ENCODE measurements at places on chromosomes 4 and X.

DNA sequence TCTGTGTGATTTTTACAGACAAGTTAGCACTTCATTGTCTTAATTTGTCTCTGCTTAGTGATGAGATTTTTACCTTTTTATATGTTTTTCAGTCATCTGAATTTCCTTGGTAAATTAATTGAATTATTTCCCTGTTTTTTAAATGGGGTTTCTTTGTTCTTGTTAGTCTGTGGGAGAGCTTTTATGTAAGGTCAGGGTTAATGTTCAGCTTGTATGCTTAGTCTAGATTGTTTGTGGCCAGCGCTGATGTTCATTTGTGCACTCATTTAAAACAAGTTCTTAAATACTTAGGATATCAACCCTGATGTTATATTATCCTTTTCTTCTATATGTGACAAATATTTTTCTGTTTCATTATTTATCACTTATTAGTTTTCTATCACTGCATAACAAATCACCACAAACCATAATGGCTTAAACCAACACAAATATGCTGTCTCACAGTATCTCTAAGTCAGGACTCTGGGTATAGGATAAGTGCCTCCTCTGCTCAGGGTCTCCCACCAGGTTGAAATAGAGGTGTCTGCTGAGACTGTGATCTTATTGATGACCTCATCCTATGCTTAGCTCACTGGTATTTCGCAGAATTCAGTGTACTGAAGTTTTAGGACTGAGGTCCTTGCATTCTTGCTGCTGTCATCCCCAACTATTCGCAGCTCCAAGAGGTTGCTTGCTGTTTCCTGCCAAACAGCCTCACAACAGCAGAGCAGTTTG is 53.2 kb downstream of the ATP10D start:
- DNase-seq, result no peak

DNA sequence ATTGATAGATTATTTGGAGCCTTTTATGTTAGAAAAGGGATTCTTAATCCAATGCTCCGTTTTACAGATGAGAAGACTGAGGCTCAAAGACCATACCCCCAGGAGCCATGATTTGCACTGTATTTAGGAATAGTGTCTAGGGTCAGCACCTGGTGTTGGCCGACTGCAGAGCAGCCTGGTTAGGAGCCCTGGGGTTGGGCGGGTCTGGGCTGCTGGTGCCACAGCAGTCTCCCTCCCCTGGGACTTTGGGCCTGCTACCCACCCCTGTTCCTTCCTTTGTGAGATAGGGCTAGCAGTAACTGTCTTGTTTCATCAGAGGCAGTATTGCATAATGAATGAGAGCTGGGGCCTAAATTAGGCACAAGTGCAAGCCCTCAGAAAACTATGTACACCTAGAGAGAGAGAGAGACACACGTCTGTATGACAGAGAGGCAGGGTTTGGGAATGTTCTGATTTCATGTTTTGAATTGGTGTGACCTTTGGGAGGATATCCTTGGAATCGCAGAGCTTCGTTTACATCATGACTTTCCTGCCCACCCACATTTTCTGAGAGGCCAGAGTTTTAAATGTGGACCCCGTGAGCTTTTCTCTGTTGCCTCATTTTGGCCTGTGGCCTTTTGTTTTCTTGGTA is 111.7 kb downstream of the PTTG2 start:
- DNase-seq, result no peak

GRCh38 chr4:38560768-38561558 is 103.0 kb upstream of the KLF3 start:
- peak; percentile 29 for DNase-seq

DNA sequence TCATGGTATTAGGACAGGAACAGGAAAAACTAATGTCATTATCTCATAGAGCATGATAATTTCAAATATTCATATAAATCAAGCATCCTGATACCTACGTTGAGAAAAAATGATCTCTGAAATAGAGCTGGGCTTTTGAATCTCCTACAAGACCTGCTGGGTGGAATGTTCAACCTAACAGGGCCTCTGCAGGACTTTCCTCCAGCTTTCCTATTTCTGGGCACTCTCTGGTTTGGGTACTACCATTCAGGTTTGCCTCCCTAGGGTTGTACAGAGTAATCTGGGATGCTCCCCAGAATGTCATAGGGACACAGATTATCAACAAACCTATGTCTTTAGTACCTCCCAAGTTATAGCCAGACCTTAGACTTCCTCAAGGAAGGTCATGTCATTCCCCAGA is 108.9 kb downstream of the CDS1 start:
- no peak for DNase-seq

DNA sequence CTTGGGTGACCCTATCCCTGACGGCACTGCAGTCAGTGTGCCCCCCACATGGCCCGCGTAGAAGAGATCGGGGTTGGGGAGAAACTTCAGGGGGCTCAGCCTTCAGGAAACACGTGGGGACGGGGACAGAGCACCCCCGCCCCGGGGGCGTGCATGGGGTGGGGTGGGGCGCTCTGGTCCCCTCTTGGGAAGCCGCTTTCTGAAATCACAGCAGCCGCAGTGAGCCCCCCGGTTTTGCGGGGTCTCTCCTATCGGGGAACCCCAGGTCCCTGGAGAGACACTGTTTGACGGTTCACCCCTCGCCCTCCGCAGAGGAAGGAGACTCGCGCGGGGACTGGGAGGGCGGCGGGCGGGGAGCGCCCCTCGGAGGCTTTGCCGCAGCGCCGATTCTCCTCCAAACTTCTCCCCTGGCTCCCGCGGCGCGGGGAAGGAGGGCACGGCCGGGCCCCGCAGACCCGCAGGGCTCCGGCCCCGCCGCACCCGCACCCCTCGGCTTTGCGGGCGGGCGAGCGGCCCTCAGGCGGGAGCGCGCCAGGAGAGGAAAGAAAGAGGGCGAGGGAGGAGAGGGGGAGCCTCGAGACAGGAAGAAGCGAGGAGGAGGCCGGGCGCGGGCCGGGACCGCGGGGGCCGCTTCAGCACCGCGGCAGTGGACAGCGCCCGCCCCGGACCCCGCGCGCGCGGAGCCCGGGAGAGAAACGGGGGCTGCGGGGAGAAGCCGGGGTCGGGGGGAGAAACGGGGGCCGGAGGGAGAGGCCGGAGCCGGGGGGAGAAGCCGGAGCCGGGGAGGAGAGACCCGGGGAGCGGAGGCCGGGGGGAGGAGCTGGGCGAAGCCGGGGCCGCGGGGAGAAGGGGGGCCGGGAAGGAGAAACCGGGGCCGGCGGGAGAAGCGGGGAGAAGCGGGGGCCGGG is 612 bp downstream of the CPLX1 start:
- DNase-seq, result no peak
